ENCODE measurements at places on chromosomes 5 and 9.
A peak's percentile ranks its signal among the peaks of the same experiment; 100 is the strongest.

- DNase-seq = no peak
Observed at GRCh38 chr5:74122979-74123590, 497.1 kb downstream of the ARHGEF28 start.

DNA sequence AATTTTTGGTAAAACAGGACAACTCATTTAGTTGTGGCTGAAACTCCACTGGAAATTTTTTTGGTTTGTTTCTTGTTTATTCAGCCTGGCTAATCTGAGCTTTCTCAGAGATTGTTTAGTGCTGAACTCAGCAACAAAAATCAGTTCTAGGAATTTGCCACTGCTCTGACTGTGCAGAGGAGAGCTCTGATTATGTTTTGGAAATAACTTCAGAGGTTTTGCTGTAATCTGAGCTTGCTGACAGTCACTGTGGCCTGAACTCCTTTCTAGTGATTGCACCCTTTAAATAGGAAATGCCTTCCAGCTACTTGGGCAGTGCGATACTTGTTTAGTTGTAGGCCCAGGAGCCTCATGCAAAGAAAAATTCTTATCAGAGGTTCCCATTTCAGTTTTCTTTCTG lies 60.2 kb downstream of the OSTF1 start:
- DNase-seq = no peak

DNA sequence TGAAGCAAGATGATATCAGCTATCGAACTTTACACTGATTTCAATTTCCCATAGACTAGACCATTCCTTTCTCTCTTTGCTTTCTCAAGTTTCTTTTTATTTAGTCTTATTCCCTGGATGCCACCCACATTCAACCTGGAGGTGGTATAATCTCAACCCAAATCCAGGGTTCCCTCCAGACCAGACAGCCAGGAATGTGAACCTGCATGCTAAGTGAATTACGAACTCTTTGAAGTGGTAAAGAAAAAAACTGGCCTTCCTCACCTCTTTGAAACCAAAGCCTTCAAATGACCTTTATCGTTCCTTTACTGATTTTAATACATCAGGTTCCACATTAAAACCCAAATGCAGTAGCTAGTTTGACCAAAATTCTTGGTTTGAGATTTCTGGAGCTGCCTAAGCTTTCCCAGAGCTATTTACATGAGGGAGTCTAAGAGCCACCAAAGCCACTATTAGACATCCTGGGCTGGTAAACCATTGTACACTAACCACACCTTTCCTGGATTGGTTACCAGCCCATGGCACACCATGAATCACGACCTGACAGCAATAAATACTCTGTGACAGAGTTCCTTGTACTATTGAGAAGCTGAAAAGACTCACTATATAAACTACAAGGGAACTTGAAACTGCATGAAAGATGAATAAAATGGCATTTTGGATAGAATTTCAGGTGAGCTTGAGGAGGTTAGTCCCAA lies 323.7 kb downstream of the ADAMTS6 start:
- no peak for DNase-seq

DNA sequence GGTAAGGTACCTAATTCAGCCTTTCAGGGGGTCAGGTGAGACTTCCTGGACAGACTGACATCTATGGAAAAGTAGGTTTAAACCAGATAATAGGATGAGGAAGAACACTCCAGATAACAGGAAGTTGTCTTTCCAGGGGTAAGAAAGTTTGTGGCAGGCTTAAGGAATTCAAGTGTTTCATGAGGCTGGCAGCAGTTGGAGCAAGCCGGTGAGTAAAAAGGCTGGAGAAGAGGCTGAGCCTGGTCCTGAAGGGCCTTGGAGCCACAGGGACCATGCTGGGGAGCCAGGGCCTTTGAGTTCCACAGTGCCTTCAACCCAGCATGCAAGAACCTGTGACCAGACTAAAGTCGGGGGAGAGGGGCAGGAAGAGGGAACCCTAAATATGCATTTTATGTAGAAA lies 353.4 kb downstream of the SPOCK1 start:
- DNase-seq = no peak

DNA sequence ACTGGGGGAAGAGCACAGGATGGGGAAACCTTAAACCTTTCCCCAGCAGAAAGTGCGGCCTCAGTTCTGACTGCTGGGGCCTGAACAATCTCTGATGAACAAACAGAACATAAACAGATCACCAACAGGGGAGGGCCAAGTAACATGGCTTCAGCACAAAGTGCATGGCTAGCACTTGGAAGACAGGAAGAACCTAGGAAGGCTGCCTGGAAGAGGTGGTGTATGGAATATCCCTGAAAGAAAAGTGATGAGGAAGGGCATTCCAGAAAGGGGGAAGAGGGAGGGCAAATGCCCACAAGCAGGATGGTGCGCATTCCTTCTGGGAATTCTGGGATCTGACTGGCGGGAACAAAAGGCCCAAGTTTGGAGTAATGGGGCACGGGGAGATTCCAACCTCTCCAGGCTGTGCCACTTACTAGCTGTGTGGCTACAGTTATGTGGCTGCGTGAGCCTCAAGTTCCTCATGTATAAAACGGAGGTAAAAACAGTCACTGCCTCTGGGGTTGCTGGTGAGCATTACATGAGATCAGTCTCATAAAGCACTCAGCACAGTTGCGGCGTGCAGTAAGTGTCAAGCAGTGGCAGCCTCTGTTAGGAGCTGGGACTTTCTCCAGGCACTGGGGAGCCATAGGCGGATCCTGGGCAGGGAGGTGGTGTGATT lies 1.6 kb downstream of the PDGFRB start:
- DNase-seq = peak; percentile 68

GRCh38 chr5:108818613-108819272 lies 71.0 kb downstream of the FER start:
- peak; percentile 26 for DNase-seq

DNA sequence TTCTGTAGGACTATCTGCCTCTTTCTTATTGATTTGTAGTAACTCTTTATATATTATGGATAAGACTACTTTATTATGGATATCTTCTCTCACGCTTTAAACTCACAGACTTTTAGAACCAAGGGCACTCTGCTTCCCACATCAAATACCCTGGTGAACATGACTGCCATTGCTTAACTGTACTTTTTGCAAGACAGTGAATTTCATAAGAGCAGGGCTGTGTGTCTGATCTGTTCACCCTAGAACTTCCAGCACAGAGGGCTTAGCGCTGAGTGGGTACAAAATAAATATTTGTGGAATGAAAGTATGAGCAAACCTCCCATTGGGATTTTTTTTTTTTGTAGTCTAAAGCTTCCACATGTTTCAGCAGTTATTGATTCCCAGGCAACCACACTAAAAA lies 84.8 kb downstream of the CFAP77 start:
- DNase-seq = no peak
